ENCODE measurements at places on chromosomes 3 and 15.

DNA sequence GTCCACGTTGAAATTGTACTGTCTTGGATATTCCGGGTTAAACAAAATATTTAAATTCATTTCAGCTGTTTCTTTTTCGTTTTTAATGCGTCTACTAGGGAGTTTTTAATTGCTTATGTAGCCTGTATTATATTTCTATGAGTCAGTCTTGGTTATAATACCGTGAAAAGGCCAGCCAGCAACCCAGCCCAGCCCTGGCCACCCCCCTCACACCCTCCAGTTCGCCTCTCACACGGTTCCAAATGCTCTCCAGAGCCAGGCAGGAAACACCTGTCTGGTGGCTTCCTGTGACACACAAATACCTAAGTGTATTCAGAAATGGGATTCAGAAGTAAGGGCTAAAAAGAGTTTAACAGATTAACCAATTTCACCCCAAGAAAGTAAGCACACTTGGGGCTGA lies 4.4 kb downstream of the SH3BP5 start:
- no peak for DNase-seq

DNA sequence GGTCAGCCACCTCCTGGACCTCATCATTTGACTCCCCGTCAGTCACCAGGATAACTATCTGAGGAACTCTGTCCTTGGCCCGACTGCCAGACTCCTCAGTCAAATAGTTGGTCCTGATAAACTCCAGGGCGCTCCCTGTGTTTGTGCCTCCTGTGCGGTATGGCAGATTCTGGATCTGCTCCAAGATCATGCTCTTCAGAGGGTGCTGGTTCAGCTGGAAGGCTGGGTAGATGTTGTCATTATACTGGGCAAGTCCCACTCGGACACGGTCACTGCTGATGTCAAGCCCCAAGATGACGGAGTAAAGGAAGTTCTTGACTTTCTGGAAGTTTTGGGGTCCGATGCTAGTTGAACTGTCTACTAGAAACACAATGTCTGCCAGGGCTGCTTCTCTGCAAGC lies 31.1 kb upstream of the CAPN7 start:
- no peak for DNase-seq

- DNase-seq: no peak
Measured at GRCh38 chr3:42800251-42800650, 4.0 kb downstream of the HIGD1A start.

- DNase-seq: no peak
Measured at GRCh38 chr15:79243723-79244122, 38.8 kb upstream of the ANKRD34C start.

- no peak for DNase-seq
Measured at GRCh38 chr15:85381850-85382751, 1.7 kb downstream of the AKAP13 start.

DNA sequence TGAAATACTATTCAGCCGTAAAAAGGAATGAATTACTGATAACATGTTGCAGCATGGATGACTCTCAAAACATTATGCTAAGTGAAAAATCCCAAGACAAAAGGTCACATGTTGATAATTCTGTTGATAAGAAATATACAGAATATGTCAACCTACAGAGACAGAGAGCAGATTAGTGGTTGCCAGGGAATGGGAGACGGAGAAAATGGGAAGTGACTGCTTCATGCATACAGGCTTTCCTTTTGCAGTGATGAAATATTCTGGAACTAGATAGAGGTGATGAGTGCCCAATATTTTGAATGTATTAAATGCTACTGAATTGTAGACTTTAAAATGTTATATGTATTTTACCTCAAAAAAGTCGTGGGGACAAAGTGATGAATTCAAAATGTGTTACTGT lies 56.2 kb downstream of the ABHD2 start:
- DNase-seq: no peak

- DNase-seq: no peak
Measured at GRCh38 chr3:170531054-170531453, 54.8 kb downstream of the SLC7A14 start.

GRCh38 chr3:31086698-31087097 lies 192.2 kb upstream of the GADL1 start:
- DNase-seq: no peak

- no peak for DNase-seq
Measured at GRCh38 chr3:157156837-157157635, 2.9 kb downstream of the CCNL1 start.
